Brain microvascular endothelial cell (primary cell): ENCODE measurements at places on chromosomes 5 and 9.

GRCh38 chr9:33718987-33719386 lies 76.4 kb upstream of the PRSS3 start:
- DNase-seq: peak; percentile 46

- DNase-seq: no peak
Measured at GRCh38 chr5:179869101-179869500, 10.5 kb upstream of the MRNIP start.

DNA sequence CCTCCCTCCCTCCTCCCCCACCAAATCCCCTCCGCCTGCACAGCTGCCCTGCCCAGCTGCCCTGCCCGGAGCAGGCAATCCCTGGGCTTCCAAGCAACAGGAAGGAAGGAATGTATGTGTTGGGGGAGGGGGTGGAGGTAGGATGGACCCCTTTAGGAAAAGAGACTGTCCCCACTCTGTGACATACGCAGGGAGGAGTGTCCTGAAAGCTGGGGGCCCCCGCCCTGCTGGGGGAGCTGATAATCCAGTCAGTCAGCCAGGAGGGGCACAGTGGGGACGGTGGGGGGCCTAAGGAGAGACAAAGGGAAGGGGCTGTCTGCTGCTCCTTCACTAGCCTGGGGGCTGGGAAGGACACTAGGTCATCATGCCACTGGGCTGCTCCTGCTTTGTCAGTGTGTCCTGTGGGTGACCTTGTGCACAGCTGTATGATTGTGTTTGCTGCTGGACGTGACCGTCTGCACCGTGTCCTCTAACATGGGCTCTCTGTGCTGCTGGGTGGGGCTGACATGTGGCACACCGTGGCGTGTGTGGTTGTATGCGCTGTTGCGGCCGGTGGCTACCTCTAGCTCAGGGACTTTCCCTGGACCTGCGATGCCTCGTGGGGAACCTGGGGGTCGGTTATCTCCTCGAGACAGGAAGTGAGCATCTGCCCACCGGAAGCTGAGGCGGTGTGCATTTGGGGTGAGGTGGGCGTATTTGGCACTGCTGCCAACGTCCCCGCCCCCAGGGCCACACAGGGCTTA lies 3.0 kb downstream of the N4BP3 start:
- no peak for DNase-seq

DNA sequence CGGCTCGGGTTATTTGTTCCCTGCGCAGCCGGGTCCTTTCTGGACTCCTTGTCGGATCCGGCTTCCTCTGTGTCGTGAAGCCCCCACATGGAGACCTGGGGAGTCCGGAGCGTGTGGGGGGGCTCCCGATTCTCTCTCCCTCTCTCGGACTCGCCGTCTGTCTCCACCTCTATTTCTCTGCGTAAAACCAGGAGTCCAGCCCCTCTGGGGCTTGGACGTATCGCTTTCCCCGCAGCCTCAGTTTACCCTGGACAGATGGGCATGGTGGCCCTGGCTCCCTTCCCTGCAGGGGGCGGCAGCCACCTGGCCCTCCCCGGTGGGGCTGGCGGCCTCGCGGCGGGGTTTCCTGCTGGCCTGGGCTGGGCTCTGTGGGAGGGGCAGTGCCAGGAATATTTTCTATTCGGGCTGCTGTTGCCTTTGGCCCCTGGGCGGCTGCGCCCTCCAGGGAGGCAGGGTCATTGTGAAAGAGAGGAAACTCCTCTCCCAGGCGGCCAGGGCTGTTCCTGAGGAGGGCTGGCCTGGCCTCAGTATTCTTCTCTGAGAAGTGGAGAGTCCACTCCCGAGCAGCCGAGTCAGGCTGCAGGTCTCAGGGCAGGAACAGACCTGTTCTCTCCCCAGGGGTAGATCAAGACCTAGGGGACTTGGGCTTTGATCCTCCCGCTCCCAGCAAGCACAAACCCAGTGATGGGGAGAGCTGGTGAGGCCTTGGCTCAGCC lies 665 bp downstream of the ASS1 start:
- no peak for DNase-seq

DNA sequence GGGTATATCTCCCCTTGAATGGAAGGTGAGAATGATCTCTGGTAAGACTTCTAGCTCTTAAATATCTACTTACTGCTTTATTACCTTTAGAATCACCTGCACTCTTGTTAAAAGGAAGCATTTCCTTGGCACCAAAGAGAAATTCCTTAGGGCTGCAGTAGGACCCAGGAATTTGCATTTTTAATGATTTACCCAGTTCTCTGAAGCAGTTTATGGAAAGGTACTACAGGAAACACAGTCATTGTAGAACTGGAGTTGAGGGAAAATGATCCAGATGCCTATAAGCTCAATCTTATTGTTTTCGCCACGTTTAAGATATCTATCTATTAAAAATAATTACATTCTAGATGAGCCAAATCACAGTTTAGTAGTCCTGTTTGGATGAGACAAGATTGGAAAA lies 9.5 kb upstream of the C9 start:
- no peak for DNase-seq

DNA sequence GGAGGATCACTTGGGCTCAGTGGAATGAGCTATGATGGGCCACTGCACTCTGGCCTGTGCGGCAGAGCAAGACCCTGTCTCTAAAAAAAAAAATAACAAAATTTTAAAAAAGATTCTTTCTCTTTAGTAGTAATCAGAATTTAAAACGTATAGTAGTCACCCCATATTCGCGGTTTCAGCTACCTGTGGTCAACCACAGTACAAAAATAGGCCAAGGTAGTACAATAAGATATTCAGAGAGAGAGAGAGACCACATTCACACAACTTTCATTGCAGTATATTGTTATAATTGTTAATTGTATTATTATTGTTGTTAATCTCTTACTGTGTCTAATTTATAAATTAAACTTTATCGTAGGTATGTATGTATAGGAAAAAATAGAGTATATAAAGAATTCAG lies 18.7 kb downstream of the INIP start:
- DNase-seq: no peak

- DNase-seq: no peak
Measured at GRCh38 chr9:107613321-107613720, 123.8 kb upstream of the KLF4 start.

DNA sequence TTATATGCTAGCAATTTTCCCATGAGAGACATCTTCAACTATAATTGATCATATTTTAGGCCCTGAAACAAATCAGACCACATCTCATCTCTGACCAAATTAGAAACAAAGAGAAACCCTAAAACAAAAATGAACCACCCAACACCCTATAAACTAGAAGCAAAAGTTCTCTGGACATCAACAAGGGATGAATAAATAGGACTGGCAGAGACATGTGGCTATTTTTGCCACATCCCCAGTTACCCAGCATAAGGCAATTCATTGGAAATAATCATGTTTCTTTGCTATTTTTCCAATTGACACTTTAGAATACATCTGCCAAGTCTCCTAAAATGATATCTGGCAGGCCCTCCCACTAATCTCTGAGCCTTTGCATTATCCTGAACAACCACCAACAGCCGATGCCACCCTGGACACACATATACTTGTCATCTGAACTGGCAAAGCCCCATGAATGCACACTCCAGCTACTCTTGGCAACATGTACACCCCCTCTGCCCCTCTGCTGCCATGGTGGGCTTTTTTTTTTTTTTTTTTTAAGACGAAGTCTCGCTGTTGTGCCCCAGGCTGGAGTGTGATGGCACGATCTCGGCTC lies 53.5 kb upstream of the EQTN start:
- no peak for DNase-seq

DNA sequence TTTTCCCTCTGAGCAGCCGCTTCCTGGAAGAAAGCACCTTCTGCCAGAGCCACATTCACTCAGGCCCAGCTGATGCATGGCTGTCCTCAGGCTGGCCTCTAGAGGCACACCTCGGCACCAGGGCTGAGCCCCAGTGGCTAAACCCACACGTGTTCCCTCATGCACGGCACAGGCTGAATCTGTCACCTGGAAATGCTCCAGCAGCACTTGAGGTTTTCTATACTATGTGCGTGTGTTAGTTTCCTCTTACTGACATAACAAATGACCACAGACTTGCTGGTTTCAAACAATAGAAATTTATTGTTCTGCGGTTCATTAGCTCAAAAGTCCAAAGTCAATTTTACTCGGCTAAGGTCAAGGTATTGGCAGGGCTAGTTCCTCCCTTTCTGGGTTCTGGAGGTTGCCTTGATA lies 141.4 kb downstream of the LRRC70 start:
- no peak for DNase-seq

- DNase-seq: no peak
Measured at GRCh38 chr5:176680226-176680563, 32.9 kb downstream of the TSPAN17 start.

GRCh38 chr5:66987949-66988838 lies 208.4 kb downstream of the CD180 start:
- no peak for DNase-seq

GRCh38 chr9:91589101-91589553 lies 165.5 kb upstream of the NFIL3 start:
- DNase-seq: peak; percentile 65

DNA sequence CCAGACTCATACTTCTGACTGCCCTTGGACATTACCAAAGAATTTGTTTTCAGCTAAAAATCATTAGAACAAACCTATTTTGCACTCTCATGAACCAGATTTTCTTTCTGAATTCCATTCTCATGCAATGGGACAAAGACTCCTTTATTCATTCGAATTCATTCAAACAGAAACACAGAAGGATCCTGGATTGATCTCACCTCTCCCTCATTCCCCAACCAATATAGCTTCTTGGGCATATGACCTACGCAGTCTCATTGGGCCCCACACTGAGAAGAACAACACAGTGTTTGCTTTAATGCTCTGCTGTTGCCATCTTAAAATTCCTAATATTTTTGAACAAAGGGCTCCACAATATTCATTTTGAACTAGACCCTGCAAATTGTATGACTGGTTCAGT lies 392.4 kb downstream of the CTNND2 start:
- DNase-seq: no peak

DNA sequence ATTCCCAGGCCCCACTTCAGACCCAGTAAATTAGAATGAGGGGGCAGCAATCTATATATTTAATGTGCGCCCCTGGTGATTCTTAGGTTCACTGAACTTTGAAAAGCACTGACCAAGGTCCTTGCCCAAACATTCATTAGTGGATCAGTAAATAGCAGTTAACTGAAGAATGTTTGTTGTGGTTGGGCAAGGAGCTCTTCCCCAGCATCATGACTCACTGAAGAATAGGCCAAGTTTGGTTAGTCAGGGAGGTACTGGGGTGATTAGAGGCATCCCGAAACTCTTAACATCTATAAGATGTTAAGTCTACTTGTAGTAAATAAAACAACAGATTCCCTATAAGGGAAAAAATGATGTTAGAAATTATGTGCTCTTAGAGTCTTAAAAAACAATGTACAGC lies 833 bp upstream of the MROH2B start:
- DNase-seq: no peak

DNA sequence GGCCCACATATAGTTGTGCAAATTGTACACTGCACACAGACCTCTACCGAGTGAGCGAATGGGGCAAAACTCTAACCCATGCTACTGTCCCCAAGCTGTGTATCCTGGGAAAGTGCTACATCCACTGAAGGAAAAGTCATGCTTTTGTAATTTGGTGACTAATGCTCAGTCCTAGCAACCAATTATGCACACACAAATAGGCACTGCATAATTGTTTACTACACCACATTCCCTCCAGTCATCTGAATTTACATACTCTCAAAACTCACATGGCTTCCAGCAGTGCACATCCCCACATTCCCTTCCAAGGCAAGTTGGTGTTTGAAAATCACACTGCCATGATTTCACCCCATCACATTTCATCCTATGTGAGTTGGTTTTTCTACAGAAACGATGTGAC lies 125.9 kb upstream of the OSMR start:
- DNase-seq: peak; percentile 36

GRCh38 chr9:96192710-96193109 lies 109.3 kb downstream of the HSD17B3 start:
- DNase-seq: no peak

DNA sequence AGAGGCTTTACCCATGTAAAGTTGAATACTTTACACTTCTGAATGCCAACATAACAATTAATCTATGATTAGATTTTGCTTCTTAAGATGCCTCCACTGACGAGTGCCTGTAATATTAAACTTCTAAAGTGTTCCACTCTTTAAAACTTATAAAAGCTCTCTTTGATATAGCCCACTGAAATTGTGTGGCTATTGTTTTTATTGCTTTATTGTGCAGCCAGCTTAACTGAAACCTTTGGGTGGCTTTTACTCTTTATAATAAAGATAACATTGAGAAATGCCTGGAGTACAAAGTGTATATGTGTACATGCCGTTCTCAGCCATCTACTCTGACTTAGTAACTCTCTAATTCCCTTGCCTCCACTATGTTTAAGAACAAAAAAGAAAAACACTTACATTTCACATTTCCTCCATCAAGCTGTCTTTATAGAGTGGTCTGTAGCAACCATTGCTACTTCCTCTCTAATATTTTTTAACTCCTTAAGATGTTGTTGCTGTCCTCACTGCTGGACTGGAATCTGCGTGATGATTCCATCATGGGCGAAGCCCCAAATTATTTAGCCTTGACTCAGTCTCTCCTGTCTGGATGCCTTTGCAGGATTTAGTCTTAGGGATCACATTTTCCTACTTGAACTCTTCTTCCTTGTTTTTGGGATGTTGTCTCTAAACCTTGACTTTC lies 9.1 kb downstream of the PIK3R1 start:
- no peak for DNase-seq

- peak; percentile 70 for DNase-seq
Measured at GRCh38 chr5:63125862-63126261, 547.2 kb downstream of the LRRC70 start.

DNA sequence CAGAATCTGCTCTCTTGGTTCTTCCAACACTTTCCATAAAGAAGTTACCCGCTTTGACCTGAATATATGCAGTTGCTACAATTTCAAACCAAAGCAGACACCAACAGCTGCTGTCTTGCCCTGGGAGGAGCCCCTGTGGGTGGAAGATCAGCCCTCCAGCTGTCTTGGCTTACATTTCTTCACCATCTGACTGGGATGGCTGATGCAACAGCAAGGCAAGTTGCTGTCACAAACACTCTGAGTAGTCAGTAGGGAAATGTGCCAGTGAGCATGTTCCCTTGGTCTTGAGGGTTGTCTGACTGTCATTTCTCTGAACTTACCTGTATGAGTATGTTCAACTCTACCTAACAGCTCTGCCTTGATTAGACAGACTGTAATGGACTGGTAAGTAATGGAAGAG lies 152.9 kb downstream of the SGCD start:
- no peak for DNase-seq

DNA sequence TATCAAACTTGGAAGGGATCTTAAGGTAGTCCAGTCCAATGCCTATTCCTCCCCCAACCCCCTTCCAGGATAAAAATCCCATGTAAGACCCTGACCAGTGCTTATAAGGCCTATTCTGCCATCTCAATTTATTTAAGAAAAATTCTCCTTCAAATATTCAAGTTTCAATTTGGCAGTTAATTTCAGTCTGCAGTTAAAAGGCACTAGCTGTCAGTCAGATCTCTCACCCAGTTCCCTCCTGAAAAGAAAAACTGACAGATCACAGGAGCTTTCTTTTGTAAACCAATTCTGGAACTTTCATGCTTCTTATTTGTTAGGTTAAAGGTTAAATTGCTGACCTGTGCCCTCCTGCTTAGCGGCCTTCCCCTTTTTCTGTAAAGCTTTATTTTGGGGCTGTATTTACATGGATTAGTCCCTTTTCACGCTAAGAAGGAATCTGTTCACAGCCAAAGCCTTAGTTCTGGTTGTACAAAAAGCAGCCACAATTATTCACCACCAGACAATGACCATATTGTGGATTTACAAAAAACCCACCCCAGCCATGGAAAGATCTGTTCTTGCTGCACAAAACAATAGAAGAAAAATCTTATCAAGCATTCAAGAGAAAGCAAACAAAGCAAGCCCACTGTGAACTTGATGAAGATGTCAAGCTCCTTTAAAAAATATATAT lies 68.7 kb downstream of the DENND1A start:
- no peak for DNase-seq
